ENCODE measurements at places on chromosomes 6 and 20.
A peak's percentile ranks its signal among the peaks of the same experiment; 100 is the strongest.

DNA sequence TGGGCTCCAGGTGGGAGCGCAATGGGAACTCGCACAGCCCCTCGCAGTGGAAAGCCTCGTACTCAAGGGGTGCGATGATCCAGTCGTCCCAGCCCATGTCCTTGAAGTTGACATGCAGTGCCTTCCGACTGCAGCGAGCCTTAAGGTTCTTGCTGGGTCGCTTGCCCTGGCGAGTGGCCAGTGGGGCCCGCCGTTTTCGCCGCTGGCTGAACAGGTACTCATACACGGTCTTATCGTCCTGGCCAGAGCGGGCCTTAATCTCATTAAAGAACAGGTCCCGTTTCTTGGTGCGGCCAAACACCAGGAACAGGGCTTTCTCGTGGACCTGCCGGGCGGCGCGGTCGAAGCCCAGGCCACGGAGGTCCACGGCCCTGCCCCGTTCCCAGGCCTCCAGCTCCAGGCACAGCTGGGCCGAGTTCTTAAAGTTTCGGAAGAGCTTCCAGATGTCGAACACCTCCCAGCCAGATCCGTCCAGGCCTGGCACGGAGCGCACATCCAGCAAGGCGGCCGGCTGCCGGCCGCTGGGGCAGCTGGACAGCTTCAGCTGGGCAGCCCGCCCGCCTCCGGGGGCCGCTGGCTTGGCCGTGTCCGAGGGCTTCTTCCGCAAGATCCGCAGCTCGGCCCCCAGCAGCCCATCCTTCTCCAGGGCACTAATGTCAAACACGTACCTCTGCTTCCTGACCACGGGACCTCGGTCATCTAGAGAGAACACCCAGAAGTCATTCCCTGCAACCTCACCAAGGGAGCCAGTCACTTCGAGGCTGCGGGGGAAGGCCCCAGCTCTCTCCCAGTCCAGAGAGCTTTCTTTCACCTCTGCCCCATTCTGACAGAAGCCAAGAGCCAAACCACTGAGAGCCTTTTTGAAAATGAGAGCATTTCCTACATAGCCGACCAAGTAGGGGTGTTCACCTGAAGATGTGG, 3.7 kb downstream of the GDF5 start:
- no peak for DNase-seq

DNA sequence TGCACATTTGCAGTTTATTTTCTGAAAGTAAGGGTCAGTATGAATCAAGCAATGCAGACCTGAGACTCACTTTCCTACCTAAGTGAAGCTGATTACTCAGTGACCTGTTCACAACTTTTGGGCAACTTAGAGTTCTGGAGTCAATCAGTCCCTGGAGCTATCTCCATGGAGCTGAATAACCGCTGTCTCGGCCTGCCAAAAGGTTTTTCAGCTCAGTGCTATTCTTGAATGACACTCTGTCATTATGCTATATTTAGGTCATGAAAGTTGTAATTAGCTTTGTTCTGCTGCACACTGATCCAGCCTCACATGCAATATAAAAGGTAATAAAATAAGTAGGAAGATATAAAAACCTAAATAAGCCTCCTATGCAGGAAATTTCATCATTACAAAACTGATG, 356.0 kb downstream of the BMP2 start:
- DNase-seq = no peak

DNA sequence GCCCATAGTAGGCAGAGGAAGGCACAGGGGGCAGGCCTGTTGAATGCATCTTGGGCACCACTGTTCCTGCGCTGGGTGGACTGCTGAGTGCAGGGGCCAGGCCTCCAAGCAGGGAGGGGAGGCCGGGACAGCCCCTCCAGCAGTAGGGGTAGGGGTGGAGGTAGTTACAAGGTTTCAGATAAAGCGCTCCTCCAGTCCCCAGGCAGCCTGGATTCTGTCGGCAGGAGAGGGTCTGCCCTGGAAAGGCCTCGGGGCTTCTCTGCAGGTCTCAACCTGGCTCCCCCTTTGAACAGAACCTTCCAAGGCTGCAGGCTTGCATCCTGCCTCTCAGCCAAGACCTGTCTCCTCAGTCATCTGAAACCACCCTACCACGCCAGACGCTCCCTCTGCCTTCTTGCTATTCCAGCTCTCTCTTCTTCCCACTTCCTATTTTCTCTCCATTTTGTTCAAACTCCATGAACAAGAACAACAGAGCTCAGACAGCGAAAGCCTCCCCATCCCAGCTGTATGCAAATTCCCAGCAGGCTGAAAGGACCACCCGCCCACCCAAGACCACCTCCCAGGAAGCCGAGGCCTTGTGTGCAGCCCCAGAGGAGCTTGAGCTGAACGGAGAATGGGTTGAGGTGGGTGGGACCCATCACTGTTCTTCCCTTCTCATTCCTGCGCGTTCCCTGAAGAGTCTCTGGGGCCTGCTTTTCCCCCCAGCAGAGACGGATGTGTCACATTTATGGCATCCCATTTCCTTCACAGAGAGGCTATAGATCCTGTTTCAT, 1.4 kb downstream of the MLN start:
- DNase-seq = no peak

DNA sequence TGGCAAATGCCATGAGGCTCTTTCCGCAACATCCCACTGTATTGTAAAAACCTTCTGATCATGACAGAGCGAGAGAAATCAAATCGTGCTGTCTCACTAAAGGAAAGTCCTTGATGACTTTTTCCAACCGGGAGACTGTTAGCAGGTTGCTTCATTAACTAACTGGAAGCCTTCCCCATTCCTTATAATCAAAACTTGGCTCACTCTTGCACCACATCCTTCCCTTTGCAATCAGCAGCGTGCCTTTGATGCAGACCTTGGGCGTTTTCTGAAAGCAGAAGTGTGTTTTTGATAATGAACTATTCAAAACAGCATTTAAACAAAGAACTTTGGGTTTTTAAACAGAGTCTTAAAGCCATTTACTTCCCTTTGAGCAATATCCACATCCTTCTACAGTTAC, 96.2 kb upstream of the CNR1 start:
- no peak for DNase-seq

DNA sequence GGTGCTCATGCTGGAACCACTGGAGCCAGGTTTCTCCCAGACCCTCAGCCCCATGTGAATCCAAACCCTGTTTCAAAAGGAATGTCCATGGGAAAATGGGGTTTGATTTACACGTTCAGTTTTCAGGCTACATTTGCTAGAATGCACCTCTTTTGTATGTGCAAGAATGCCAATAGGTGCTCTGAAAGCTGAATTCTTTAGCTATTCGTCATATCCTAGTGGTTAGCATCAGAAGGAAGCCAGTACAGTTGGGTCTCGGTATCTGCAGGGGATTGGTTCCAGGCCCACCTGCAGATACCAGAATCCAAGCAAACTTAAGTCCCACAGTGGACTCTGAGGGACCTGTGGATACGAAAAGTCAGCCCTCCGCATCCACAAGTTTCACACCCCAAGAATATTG, 93.4 kb downstream of the UST start:
- DNase-seq = no peak

DNA sequence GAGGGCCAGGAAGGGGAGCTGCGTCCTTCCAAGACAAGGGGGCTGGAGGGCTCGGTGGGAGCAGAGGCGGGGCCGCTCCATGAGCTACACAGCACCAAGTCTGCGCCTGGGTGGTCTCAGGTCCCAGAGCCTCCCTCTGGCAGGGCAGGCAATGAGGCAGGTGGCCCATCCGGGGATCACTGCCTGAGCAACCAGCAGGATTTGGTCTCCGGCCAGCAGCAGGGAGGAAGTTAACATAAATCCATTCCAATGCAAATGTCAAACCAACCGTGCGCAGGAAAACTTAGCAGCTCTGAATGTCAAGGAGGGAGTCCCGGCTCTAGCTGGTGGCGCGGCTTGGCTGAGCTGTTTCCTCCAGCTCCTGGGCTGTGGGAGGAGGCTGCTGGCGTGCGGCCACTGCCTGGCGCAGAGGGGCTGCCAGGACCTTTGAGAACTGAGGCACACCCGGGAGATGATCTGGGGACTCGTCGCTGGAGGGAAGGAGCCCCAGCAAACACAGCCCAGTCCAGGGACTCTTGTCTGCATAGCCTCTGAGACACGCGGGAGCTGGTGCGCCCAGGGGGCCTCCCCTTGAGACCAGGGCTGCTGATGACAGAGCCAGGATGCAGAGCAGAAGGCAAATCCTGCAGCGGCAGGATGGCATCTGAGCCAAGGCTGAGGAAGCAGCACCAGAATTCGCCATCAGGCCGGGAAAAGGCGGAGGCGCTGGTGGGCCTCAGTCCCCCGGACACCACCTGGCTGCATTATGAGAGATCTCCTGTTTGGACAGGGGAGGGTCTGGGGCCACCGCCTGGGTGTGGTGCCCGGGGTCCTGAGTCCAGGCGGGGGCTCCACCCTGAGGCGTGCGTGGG, 33.1 kb upstream of the CHRNA4 start:
- no peak for DNase-seq

DNA sequence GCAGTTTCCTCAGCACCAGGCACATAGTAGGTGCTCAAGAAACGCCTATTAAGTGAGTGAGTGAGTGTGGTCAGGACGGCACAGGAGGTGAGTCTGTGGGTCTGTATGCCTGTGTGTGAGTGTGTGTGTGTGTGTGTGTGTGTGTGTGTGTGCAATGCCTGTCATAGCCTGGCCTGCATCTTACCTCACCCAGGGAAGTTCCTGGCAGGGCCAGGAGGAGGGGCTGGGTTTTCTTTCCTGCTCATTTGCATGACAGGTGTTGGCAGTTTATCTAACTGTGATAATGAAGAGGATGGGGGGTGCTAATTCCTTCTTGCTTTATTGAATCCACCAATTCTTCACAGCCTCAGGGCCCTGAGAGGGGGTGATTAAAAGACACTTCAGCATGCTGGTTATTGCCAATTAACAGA, 146.7 kb upstream of the MLN start:
- no peak for DNase-seq

DNA sequence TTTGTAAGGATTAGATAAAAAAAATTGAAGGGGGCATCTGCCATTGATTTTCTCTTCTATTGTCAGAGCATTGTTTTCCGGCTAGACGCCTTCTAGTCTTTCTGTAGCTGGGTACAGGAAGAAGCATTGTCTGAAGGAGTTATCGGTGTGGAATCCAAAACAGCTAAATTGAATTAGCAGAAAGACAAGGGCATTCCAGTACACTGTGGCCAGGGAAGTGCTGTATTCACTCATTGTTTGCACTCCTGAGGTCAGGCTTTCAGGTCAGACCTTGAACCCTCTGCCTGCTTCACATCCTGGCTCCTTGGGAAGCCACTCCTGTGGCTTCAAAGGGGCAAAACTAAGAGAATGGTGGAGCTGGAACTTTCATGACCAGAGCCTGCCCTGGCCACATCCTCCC, 81.1 kb upstream of the SNAP25 start:
- DNase-seq = no peak

- no peak for DNase-seq
These were observed 40.2 kb downstream of the BMP5 start for GRCh38 chr6:55835220-55835619.

- no peak for DNase-seq
These were observed 293.1 kb downstream of the SOX4 start for GRCh38 chr6:21886542-21887151.

DNA sequence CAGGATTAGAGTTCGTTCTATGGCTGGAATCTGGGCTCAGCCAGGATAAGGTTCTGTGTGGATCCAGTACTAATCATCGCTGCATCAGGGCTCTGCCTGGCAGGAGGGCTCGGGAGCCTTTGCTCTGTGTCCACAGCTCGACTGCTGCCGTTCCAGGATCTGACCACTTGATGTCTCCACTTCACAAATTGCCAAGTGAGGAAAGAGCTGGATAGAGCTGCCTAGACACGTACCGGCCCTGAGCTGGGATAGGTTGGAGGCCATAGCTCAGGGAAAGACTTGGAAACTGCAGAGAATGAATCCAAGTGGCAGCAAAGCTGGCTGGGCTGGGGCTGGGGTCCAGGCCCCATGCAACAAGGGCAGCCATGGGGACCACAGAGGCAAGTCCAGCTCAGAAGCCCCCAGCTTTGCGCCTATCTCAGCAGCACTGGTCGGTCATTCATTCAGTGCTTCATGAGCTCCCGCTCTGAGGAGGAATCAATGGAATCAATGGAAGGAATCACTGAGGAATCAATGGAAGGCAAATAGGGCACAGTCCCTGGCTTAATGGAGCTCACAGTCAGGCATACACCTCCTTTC, 38.0 kb upstream of the TOP1 start:
- DNase-seq = peak; percentile 54

- no peak for DNase-seq
These were observed 12.6 kb downstream of the DUSP22 start for GRCh38 chr6:304833-305370.

- no peak for DNase-seq
These were observed 322.4 kb upstream of the TSHZ2 start for GRCh38 chr20:52649727-52650126.

- DNase-seq = no peak
These were observed 9.0 kb downstream of the MRAP2 start for GRCh38 chr6:84042603-84043002.

DNA sequence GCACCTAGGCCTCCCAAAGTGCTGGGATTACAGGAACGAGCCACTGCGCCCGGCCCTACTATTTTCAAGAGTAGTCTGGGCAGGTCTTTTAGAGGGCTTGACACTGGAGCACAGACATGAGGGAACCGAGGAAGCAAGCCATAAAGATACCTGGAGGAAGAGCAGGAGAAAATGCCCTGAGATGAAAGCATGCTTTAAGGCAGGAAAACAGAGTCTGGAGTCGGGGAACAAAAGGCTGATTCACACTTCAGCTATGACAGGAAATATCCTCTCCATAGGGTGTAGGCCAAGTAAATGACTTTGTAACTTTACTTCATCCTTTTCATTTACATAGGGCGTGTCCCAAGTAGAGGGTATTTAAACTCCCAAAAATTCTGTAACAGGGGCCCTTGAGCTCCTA, 4.3 kb upstream of the SERINC3 start:
- no peak for DNase-seq

DNA sequence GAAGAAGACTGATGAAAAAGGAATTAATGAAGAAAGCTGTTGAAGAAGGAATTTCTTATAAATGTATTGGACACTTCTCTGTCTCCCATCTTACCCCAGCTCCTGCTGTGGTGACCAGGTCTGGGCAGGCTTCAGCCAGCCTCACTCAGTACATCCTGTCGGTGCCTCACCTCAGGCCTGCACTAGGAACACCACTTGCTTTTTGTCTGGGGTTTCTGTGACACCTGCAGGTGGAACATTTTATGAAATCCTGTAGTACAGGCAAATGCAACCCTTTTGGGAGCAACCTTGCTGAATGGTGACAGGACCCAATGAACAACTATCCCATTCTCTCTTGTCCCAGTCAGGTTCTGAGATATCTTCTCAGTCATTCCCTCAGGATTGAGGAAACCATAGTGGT, 129.7 kb downstream of the PRDM13 start:
- no peak for DNase-seq

DNA sequence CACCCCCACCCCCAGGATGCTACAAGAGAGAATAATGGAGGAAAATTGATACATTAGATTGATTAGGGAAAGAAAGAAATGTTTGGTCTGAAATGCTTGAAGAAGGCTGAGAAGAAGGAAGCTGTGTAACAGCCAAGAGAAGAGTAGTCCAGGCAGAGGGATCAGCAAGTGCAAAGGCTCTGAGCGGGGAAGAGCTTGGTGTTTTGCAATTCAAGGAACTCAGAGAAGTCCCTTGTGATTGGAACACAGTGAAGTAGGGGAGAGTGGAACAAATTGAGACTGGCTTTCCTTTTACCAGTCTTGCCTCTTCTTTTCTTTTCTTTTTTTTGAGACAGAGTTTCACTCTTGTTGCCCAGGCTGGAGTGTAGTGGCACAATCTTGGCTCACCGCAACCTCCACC, 76.6 kb upstream of the CHD6 start:
- DNase-seq = no peak

GRCh38 chr20:22404419-22405170, 179.8 kb downstream of the FOXA2 start:
- no peak for DNase-seq

- DNase-seq = no peak
These were observed 288.7 kb upstream of the CDYL start for GRCh38 chr6:4487538-4487937.

GRCh38 chr6:52546192-52546591, 30.7 kb downstream of the TRAM2 start:
- no peak for DNase-seq
